ENCODE measurements at places on chromosomes 16 and 17.
A peak's percentile ranks its signal among the peaks of the same experiment; 100 is the strongest.

DNA sequence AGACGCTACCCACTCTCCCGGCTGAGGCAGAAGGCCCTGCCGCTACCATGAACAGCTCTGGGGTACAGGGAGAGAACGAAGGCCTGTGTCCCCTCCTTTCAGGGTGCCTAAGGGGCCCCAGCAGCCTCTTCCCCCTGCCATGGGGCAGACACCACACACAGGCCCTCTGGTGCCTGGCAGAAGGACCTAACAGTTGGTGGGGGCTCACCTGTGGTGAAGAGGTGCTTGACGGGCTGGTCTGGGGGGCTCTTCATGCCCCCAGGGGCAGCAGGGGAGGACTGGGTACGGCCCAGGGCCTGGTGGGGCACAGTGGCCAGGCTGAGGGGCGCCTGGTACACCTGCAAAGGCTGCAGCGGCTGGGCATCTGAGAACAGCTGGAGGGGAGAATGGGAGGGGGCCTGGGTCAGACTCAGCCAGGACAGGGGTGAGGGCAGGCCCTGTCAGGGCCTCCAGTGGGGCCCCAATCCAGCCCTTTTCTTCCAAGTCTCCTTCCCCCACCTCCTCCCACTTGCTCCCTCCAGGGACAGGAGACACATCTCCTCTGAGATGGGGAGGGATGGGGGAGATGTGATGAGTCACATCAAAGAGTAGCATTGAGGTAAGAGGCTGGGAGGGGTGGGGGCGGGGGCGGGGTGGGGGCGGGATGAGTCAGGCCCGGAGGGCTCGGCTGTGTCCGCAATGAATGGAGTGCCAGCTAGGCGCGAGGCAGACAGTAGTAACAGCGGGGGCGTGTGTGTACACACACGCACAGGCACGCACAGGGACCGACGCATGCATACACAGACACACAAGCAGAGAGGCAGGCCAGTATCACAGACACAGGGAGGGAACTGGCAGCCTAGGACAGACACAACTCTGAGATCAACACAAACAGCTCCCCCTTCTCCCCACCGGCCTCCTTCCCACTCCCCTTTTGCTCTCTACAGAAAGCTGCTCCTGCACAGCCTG is 16.1 kb downstream of the G6PC3 start:
- no peak for DNase-seq

GRCh38 chr17:83202002-83203000 is 122.9 kb downstream of the METRNL start:
- no peak for DNase-seq

- no peak for DNase-seq
Observed at GRCh38 chr17:42253578-42253977, 22.6 kb downstream of the STAT5B start.

DNA sequence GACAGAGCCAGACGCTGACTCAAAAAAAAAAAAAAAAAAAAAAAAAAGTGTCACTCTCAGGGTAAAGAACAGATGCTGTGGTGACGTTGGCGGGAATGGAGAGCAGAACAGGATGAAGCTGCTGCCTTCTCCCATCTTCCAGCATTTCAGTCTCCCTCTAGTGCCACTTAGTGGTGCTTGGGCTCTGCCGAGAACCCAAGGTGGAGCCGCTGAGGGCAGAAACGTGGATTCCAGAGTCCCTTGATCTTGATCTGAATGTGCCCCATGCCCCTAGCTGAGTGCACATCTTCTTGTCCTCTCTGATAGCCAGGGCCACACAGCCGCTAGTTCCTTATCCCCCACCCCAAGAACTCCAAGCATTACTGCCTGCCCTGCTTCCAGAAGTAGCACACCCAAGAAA is 43.2 kb upstream of the FA2H start:
- no peak for DNase-seq

DNA sequence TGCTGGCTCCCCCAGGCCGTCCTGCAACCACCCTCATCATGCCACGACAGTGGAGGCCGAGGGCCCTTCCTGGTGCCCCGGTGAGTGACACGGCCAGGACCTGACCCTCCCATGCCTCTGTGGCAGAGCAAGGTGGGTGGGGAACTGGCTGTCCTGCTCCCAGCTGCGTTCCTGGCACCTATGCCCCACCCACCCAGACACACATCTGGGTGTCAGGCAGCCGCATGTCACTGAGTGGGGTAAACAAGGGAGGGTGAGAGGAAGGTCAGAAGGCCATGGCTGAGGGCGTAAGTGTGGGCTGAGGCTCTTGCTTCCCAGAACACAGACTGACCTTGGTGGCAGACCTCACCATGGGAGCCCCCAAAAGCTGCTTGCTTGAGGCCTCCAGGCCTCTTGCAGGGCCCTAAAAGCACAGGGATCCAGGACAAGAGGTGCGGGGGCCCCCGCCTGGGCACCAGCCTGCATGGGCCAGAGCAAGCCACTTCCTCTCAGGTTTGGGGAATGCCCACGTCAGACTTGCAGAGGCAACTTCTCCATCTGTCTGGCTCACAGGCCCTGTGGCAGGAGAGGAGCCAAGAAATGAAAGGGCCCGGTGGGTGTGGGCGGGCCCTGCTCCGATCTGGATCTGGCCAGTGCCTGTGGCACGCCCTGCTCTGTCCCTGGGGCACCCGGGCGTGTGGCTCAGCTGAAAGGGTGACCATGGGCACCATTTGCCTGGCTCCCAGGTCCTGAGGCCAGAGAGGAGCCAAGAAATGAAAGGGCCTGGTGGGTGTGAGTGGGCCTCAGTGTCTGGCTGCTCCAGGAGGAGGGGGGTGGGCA is 3.9 kb upstream of the CCDC57 start:
- DNase-seq = peak; percentile 93

- no peak for DNase-seq
Observed at GRCh38 chr17:35630530-35631148, 43.5 kb downstream of the AP2B1 start.

- DNase-seq = no peak
Observed at GRCh38 chr17:12342609-12343435, 322.1 kb downstream of the MAP2K4 start.
